Cortex of kidney (tissue), 1 donor: ENCODE measurements at places on chromosomes 13 and 19.

DNA sequence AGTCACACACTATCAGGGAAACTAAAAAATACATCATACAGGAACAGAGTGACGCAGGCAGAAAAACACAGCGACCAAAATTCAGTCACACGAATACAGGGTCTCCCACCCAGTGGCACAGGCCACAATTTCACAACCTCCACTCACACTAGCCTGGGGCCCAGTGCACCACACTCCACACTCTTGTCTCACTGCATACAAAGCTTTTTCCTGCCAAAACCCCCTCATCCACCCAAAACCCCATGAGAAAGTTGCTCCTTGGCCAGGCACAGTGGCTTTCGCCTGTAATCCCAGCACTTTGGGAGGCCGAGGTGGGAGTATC, 1.2 kb downstream of the S1PR5 start:
- DNase-seq, result no peak

GRCh38 chr13:95641291-95642027, 3.0 kb downstream of the DZIP1 start:
- DNase-seq, result no peak

GRCh38 chr13:101751488-101751887, 299.0 kb downstream of the ITGBL1 start:
- no peak for DNase-seq

DNA sequence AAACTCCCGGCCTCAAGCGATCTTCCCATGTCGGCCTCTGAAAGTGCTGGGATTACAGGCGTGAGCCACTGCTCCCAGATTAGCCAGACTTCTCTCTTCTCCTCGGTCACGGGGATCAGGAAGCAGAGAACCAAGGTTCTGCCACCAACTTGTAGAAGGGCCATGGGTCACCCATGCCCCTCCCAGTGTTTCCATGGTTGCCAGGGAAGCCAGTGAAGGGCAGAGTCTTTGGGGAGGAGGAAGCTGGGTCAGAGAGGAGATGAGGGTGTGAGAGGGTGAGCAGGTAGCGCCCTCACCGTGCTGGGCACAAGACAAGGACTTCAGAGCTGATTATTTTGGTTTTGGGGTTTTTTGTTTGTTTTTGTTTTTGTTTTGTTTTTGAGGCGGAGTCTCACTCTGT, 77.1 kb downstream of the GNG7 start:
- DNase-seq, result no peak

DNA sequence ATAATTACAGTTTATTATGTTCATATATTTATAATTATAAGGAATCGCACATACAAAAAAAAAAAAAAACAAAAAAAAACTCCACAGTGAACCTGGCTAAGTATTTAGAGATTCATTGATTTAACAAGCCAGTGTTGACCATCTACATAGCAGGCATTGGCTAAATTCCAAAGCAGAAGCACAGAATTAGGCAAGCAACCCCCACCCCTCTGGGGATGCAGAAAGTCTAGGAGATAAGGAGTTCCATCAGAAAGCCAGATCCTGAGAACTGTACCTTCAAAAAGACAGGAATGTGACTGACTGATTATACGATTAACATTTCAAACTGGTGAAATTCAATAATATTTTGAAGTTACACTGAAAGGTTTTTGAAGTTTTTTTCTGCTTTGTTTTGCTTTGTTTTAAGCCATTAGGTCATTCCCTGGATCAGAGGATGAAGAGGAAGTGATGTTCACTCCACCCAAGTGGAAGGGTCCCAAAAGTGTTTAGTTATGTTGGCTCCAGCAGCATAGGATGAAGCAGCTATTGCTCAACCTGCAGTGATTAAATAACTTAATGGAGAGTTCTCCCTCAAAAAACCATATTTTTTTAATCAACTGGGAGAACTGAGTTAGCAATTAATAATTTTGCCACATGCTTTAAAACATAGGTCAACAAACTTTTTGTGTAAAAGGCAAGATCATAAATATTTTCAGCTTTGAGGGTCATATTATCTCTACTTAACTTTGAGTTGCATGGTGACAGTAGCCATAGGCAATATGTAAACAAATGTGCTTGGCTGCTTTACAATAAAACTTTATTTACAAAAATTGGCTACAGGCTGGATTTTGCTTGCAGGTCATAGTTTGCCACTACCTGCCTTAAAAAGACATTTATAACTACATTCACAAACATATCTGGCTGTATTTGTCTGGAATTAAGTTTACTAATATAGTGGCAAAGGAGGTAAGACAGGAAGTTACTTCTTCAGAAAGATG, 49.6 kb downstream of the DOCK9 start:
- DNase-seq, result no peak

DNA sequence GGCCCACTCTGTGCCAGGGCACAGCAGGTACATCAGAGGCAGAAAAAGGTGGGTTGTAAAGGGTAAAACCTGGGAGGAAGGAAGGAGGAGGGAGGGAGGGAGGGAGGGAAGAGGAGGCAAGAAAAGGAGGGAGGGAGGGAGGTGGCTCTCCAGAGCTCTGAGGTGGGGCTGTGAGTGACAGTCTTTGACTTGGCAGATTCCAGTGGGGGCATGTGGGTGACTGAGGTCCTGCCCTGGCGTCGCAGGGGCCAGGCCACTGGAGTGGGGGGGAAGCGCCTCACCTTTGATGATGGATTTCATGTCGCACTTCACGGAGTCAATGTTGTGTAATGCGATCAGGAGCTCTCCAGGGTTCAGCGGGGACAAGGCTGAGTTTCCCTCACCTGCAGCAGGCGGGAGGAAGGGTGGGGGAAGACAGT, 6.0 kb upstream of the RSPH6A start:
- no peak for DNase-seq

DNA sequence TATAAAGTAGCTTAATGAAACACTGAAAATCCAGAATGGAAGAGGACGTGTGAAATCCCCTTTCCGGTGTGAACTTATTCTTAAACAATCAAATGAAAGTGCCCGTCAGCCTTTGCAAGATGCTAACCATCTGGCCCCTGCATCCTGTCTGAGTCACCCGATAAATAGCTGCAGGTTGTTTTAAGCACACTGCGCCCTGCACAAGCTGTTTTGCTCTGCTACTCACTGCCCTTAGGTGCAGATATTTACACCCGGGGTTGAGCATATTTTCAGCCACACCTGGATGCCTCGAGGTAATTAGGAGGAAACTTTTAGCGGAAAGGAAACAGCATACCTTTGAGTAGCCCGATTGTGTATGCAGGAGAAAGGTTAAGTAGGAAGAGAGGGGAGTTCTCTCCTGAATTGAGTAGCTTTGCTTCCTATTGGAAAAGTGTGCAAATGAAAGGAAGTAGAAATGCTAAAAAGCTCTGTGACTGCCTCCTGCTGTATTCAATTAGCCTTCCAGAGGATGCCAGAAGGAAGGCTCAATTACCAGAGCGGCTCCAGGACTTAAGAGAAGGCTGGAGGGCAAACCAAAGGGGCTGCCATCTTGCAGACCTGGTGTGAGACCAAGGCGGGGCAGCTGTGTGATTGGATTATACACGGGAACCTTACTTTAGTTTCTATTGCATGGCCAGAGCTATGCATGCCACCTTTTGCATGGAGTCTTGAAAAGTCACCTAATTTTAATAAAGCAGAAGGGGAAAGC, 42.5 kb downstream of the IRS2 start:
- DNase-seq, result no peak

GRCh38 chr13:34459856-34460255, 482.2 kb upstream of the NBEA start:
- DNase-seq, result no peak

DNA sequence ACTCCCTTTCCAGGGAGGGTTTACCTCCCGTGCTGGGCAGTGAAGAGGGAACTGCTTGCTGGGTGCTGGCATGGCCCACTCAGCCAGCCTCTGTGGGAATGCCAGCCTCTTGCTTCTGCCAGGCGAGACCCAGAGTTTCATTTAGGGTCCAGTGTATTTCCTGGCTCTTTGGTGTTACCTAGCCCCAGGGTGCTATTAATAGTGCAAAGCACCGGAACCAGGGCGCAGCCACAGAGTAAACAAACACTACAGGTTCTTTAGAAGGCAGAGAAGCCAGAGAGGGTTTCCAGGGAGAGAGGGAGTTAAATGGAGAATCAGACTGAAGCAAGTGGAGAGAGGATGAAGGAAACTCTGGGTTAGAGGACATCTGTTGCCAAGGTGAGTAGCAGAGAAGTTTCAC, 74.9 kb upstream of the SPATA13 start:
- no peak for DNase-seq

DNA sequence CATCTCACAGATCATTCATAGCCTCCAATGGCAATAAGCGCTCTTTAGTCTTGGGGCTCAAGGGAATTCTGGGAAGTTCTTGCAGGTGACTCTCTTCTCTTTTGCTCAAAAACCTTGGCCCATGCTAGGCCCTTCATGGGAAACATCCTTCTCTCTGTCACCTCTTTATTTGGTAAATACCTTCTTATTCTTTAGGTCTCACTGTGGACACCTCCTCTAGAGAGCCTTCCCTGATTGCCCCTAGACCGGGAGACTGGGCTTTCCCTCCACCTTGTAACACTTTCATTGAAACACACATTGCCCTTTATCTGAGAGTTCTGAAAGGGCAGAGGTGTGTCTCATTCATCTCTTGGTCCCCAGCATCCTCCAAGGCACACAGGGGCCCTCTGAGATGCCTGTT, 1.9 kb downstream of the C19orf81 start:
- no peak for DNase-seq

GRCh38 chr13:58889474-58889873, 1257.9 kb downstream of the PCDH17 start:
- no peak for DNase-seq

DNA sequence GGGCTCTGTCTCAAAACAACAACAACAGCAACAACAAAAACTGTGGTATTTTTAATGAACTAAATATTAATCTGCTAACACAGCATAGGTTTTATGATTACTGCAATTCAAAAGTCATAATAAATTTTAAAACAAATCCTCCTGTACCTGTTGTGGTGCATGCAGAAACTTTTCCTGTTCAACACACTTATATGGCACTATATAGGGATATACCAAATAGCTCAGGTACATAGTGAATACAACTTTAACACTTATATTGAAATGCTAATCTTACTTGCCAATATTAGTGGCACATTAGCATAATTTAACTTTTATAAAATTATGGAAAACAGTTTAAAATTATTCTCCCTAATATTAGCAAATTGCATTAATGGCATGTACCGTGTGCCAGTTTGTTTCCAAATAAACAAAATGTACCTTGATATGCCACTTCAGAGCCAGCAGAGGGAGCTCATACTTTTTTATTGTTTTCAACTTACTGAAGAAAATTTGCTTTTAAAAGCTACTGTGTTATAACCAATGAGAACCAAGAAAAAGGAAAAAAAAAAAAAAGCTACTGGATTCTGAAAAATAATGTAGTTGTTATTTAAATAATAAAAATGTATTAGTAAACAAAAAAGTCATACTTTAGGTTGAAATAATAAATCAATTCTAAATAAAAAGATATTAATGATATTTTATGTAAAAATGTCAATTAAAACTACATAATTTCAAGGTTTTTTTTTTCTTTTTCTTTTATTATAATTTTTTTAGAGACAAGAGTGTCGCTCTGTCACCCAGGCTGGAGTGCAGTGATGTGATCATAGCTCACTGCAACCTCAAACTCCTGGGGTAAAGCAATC, 18.0 kb upstream of the RBM26 start:
- no peak for DNase-seq

- no peak for DNase-seq
These were observed 222.2 kb downstream of the MYO16 start for GRCh38 chr13:108851660-108852059.

GRCh38 chr19:329876-330275, 14.7 kb downstream of the MIER2 start:
- DNase-seq, result no peak
